H4 (cell line): ENCODE measurements at places on chromosomes 7 and 10.

DNA sequence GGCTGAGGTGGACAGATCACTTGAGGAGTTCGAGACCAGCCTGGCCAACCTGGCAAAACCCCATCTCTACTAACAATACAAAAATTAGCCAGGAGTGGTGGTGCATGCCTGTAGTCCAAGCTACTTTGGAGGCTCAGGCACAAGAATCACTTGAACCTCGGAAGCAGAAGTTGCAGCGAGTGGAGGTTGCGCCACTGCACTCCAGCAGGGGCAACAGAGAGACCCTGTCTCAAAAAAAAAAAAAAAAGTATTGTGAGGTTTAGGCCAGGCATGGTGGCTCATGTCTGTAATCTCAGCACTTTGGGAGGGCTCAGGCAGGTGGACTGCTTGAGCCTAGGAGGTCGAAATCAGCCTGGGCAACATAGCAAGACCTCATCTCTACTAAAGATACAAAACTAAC is 16.0 kb downstream of the TET1 start:
- DNase-seq, result no peak

- no peak for DNase-seq
These were observed 28.1 kb downstream of the COL13A1 start for GRCh38 chr10:69829775-69830174.

DNA sequence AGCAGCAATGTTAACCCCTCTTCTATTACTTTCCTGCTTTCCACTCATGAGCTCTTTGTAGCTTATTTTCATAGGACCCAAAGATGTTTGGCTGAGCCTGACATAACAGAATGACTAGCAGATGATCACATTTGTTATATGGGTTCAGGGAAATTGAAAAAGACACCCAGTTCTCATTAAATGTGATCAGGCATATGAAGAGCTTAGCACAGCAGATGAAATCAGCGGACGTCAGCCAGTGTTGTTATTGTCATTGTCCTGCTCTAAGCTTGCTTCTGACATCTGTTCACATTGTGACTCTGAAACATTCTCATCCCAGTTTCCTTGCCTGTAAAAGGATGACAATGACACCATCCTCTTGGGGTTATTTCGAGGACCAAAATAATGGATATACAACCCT is 43.5 kb downstream of the FAM241B start:
- no peak for DNase-seq

DNA sequence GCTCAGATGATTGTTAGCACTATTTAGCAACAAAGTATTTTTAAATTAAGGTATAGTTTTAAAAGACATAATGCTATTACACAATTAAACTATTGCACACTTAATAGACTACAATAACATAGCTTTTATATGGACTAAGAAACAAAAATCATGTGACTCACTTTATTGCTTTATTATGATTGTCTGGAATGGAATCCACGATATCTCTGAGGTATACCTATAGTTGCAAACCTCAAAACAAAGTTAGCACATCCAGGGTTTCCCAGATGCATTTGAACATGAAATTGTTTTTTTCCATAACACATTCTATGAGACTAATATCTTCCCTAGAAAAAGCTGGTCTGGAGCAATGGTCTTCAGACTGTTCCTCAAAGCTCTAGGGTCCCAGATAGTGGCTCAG is 18.3 kb upstream of the RPEL1 start:
- DNase-seq, result no peak

GRCh38 chr10:76255241-76255640 is 823.8 kb downstream of the LRMDA start:
- DNase-seq, result no peak

DNA sequence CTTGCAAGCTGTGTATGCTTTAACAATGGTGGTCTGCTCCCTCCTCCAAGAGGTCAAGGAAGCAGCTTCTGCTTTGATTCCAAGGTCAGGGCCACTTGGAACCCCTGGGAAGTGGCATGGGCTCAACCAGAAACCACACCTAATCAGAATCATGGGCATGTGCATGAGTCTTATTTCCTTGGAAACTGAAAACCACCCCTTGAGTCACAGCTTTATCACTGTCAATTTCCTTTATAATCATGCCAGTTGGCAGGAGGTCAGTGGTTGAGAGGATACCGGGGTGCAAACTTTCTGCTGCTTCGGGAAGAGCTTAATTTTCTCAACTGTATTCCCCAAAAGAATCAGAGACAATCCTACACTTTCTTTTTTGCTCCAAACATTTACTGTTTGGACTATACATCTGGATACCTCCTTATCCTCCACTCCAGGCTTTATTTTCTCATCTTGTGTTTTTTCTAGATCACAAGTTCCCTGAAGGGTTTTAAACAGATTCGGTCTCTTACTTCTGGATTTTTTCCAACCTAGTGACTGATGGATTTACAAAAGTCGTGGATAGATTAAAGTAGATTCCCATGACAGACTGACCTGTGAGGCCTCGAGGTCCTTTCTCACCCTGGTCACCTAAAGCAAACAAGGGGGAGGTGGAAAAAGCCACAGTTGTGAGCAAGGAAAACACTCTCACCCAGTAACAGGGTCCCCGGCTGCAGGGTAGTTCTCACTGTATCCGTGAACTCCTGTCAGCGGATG is 36.0 kb downstream of the COL17A1 start:
- no peak for DNase-seq

DNA sequence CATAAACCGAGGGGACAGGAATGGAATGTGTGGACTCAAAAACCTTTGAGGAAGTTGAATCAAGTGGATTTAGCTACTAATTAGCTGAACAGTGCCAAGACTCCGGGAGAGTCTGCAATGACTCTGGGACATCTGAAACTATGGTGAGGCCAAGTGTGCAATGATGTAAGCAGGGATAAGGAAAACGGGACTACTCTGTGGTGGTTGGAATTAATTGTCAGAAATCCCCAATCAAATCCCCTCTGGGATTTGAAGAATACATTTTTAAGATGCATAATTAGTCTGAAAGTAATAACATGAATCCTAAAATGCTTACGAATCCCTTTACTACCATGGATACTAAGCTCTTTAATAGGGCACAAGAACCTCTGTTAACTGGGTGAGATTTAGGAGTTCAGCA is 602.8 kb downstream of the NRG3 start:
- no peak for DNase-seq

DNA sequence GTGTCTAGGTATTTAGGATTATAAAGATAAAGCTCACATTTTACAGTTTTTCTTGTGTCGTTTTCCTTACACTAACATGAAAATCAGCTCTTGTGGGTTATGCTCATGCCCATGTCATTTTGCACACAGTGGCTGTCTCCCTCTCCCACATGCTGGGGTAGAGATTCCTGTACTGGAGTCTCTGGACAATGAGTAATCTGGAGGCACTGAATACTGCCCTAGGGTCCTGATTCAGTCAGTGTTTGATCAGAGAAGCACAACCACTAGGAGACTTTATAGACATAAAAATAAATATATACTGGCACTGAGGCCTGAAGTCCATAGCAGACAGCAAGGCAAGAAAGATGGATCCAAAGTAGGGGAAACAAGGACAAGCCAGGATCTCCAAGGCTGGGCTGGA is 1008.8 kb downstream of the KCNMA1 start:
- no peak for DNase-seq

DNA sequence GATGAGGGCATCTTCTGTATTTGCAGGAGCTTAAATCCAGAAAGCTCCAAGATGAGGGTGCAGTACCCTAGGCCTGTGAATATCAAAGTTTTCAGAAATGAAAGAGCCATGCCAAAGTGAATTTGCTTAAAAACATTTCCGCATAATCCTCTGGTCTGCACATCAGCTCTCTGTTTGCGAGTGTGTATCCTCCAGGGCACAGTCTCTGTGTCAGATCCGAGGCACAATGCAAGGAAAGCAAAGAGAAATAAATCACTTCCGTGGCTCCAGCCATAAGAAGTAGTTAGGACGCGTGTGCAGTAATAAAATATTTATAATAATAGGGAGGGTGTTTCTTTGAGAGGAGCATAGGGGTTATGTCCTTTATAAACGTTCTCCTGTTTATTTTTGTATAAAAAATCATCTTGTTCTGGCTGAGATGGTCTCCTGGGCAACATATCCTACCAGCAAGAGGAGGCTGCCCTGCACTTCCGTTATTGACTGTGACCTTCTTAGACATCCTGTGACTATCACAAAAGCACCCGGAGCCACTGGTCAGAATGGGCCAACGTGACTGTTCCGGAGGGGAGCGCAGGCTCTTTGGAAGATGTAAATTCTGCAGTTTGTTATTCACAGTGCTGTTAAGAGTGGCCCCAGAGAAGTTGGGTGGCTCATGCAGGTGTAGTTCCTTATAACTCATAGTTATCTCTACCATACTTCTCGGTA is 667.6 kb upstream of the FOXK1 start:
- no peak for DNase-seq

DNA sequence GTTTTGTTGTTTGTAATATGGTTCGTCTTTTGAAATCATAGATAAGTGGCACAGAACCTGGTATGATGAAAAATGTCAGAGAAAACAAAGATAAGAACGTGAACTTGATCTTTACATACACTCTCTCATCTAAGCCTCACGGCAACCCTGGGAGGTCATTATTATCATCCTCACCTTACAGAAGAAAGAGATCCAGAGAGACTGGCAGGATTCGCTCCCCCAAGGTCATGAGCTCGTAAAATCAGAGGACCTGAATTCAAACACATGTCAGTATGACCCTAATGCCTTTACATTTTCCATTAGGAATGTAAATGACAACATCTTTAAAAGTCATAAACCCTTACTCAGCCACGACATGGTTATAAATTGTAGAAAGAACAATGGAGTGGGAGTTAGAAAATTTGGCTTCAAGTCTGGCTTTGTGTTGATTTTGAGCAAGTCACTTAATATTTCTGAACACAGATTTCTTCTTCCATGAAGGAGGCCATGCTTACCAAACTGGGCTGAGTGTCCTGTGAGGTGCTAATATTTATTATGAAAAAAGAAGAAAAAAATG is 35.9 kb downstream of the HIPK2 start:
- no peak for DNase-seq

GRCh38 chr10:114453576-114453975 is 49.3 kb upstream of the AFAP1L2 start:
- DNase-seq, result no peak
